ENCODE measurements at places on chromosomes 12 and 14.
A peak's percentile ranks its signal among the peaks of the same experiment; 100 is the strongest.

- DNase-seq: no peak
Measured at GRCh38 chr14:73754911-73755360, 40.8 kb upstream of the PNMA1 start.

- no peak for DNase-seq
Measured at GRCh38 chr14:67636361-67636919, 16.7 kb downstream of the ARG2 start.

DNA sequence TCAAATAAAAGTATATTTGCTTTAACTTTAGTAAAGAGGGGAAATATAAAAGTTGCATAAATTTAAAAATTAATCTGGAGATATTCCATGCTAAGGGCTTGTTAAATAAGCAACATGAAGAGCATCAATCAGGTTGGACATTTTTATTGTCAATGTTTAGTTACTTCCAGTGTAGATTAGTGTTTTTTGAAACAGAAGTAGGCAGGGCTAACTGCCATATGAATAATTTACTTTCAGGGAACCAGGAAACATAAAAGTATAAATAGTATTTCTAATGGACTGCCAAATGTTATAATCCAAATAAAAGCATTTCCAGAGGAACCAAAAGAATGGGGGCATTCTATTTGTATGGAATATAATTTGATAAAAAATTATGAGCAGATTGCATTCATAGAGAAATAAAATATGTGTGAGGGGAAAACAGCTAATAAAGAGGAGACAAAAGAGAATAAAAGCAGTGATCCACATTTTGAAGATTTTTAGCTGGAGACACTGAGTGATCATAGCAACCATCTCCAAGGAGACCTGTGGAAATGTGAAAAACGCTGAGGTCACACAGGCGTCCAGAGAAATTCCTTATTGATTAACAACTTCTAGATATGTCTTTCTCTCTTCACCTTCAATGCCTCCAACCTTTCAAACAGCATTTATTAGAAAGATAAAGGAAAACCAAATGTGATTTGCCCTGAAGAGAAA lies 70.8 kb downstream of the SRGAP1 start:
- DNase-seq: no peak

GRCh38 chr12:46886541-46887041 lies 60.8 kb upstream of the SLC38A4 start:
- DNase-seq: no peak

DNA sequence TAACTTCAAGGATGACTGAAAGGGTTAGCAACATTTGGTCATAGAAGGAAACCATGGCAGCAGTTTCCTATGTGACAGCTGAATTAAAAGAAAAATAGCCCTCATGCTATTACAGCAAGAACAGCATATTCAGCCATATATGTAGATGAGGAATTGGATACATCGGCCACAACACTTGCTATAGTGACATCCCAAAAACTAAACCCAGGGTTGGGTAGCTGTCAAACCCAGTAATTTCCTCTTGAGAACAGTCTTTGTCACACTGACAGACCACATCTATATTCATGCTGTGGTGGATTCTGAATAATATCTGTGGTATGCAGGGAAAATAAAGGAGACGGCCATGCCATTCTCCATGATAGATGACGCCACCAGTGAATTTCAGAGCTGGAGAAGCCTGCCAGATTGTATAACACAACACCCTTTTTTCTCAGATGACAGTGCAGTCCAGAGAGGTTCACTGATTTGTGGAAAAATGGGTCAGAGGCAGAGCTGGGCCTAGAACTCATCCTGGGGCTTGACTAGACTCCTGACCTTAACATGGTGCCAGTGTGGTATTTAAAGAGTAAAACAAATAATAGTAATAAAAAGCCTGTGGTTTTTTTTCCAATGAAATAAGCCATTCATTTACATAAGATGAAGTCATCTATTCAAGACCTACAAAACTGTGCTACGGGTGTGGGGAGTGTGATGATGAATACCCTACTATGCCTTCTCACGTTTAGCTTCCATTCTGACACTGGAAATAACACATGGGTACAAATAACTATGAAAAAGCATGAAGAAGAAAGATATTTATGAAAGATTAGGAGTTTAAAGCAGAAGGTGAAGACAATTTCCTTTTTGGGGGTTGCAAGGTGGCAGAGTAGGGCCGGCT lies 32.3 kb downstream of the EFCAB11 start:
- no peak for DNase-seq

DNA sequence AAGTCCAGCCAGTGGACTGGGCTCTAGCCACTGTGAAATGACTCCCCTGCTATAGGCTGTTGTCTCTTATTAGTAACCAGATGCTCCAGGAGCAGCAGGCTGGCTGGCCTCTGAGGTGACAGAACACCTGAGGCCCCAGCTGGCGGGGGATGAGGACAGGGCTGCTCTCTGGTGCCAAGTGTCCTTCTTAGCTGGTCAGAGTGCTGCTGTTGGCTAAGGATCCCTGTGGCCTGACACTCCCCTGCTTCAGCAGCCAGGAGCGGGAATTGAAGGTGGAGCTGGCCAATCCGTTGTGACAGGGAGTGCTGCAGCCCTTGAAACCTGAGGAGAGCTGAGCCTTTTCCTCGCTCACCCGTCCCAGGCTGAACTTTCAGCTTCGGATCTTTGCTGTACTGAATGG lies 30.7 kb downstream of the TMEM229B start:
- no peak for DNase-seq

- no peak for DNase-seq
Measured at GRCh38 chr12:67382241-67382871, 113.2 kb downstream of the CAND1 start.

GRCh38 chr12:118259079-118259478 lies 113.6 kb downstream of the TAOK3 start:
- DNase-seq: no peak

GRCh38 chr12:7907009-7907408 lies 29.0 kb downstream of the SLC2A3 start:
- no peak for DNase-seq

- no peak for DNase-seq
Measured at GRCh38 chr14:96486705-96487104, 15.5 kb upstream of the PAPOLA start.

DNA sequence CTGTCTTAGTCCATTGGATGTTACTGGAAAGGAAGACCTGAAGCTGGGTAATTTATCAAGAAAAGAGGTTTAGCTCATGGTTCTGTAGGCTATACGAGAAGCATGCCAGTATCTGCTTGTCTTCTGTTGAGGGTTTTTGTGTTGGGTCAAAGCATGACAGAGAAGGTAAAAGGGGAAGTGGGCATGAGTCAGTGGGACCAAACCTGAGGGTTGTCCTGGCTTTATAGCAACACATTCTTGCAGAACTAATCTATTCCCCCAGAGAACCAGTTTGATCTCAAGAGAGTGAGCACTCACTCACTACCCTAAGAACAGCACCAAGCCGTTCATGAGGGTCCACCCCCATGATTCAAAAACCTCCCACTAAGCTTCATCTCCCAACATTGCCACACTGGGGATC lies 19.0 kb upstream of the KRAS start:
- DNase-seq: no peak

DNA sequence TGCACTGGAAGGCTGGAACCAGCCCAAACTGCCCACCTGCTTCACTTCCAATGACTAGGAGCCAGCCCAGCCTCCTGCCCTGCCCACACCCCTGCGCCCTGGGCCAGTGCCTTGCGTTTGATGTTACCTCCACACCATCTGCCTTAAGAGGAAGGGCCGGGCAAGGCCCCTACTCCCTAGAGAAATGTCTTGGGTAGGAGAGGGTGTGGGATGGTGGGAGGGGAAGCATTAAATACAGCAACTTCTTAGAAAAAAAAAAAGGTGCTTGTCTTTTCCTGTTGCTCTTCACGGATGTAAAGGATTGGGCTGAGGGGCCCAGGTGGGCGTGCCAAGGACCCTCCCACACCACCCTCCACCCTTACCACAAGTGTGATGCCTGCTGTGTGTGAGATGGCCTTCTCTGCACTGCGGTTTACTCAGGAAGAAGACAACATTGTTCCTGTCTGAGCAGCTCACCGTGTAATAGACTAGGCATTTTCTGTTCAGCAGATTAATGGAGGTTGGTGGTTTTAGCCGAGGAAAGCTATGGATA lies 99.9 kb downstream of the NINJ2 start:
- DNase-seq: peak; percentile 45

DNA sequence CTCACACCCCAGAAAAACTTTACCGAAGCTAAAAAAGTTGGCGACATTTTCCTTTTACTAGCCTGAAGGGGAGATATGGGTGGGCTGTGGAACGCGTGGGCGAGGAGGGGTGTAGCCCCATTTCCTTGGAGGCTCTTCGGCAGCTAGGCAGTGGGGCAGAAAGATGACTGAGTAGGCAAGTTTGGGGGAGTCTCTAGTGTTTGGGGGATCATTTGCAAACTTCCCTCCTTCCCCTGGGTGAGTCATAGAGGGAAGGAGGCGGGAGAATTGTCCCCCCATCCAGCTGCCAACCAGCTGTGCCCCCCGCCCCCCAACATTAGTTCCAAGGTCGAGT lies 2.3 kb downstream of the GLI1 start:
- no peak for DNase-seq

DNA sequence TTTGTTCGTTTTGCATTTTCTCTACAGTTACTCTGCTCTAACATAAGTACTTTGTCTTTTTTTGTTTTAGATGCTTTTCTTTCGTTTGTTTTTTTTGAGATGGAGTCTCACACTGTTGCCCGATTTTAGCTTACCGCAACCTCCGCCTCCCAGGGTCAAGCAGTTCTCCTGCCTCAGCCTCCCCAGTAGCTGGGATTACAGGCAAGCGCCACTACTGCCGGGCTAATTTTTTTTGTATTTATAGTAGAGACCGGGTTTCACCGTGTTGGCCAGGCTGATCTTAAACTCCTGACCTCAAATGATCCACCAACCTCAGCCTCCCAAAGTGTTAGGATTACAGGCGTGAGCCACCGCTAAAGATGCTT lies 2.7 kb downstream of the DIP2B start:
- DNase-seq: no peak

GRCh38 chr12:78149459-78149858 lies 318.8 kb downstream of the NAV3 start:
- DNase-seq: no peak

- no peak for DNase-seq
Measured at GRCh38 chr12:121992059-121992879, 29.4 kb upstream of the BCL7A start.

DNA sequence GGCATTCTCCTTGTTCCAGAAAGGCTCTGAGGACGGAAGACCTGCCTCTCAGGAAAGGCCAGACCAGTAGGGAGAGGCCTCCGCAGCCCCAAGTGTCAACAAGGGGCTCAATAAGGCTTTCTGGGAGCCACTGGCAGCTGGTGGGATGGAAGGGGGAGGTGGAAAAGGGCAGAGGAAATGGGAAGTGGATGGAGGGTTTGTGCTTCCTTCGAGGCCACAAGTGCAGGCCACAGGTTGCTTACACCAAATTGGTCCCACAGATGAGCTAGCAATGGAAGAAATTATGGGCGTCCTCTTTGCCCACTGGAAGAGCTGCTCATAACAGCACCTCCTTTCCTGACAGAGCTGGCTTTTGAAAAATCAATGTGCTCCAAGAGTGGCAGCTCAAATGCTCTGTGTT lies 28.2 kb downstream of the P2RX4 start:
- DNase-seq: no peak

DNA sequence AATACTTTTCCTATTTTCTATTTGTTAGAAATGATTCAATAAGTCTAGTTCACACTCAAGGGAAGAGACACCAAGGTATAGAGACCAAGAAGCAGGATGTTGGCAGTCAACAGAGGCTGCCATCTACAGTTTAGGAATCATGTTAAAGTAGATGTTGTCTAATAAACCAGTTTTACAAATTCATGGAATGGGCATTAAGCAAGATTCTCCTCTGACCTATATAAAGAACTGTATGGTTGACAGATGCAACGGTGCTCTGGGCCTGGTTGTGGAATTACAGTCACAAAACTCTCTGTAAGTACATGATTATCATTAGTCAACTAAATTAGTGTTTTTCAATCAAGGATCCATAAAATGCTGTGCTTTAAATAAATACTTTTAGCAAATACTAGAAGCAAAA lies 475.1 kb downstream of the NAV3 start:
- no peak for DNase-seq

DNA sequence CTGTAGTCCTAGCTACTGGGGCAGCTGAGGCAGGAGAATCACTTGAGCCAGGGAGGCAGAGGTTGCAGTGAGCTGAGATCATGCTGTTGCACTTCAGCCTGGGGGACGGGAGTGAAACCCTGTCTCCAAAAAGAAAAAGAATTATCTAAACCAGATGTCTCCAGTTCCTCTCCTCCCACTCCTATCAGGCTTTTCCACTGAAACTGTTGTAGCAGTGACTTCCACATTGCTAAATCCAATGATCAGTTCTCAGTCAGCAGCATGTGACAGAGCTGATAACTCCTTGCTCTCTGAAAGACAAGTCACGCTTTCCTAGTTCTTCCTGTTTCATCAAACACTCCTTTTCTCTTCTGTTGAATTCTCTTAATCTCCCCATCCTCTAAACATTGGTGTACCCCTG lies 8.6 kb downstream of the SLC38A6 start:
- no peak for DNase-seq

DNA sequence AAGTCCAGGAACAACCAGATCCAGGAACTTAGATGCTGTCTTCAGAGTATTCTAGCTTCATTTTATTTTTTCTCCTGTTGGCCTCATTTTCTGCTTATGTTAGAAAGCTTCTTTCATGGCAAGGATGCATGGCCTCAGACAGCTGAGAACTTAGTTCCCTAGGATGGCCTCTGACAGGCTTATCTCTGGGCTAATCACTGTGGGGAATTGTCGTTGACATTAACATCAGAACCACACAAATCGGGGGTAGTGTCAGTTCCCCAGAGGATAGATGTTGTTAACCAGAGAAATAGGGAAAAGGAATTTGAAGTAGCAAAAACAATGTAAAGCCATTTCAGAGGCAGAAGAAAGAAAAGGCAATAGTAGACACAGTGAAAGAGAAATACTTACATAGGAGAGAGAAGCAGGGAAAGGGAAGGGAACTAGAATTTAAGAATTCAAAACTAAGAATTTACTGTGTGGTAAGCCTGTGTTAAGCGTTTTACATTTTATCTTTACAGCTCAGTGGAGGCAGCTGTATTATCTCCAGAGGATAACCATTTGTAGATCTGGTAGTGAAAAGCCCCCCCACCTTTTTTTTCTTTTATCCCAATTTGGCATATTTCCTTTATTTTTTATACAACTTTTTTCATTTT lies 21.8 kb downstream of the FUT8 start:
- no peak for DNase-seq

GRCh38 chr12:65845751-65846537 lies 21.7 kb downstream of the HMGA2 start:
- no peak for DNase-seq

DNA sequence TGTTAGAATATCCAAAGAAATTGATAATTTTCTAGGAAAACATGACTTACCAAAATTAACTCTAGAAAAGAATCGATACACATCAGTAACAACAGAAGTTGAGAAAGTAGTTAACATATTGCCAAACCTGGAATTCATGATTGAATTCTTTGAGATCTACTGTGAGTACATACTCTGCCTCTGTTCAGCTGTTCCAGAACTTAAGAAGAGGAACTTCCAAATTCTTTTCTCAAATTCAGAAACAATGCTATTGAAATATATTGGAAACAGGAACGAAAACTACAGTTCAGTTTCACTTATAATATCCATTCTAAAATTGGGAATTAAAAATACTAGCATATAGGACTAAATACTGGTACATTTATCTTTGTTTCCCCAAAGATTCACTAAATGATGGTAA lies 57.9 kb downstream of the MARK3 start:
- DNase-seq: no peak
